ENCODE measurements at places on chromosomes 2 and 18.
A peak's percentile ranks its signal among the peaks of the same experiment; 100 is the strongest.

DNA sequence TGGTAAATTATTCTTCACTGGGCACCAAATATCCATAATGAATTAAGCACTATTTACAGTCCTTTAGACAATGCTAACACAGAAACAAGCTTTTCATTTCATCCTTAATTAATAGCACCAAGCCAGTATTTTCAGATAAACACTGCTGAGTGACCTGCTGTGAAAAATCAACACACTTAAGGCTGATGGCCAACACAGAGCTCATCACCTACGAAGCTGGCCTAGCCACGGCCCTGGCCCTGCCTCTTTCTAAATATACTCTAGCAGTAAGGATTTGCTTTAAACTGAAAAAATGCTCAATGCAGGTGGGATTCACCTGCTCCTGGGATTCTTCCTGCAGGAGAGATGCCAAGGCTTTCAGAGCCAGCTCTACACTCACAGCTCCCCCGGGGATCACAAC lies 18.4 kb downstream of the CYB5A start:
- no peak for ATAC-seq

- ATAC-seq = no peak
These were observed 1.6 kb upstream of the PHLPP1 start for GRCh38 chr18:62713651-62714247.

DNA sequence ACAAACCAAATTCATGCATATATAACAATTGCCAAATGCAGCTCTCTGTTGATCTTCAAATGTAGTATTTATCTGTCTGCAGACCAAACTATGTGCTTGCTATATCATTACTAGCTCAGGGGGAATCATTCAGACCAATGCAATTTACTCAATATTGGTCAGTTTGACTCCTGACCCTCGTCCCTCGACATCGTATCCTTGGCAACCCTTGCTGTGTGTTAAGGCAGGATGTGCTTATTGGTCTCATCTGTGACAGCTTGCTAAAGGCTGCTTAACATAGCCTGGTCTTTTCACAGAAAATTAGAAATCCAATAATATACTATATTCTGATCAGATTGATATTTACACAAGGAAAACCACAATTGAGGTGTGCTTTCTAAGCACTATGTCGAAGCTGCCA lies 747.1 kb downstream of the GALR1 start:
- no peak for ATAC-seq

GRCh38 chr2:240913810-240914644 lies 7.9 kb downstream of the CROCC2 start:
- ATAC-seq = peak; percentile 67

GRCh38 chr2:205975082-205975949 lies 110.7 kb downstream of the INO80D start:
- no peak for ATAC-seq

DNA sequence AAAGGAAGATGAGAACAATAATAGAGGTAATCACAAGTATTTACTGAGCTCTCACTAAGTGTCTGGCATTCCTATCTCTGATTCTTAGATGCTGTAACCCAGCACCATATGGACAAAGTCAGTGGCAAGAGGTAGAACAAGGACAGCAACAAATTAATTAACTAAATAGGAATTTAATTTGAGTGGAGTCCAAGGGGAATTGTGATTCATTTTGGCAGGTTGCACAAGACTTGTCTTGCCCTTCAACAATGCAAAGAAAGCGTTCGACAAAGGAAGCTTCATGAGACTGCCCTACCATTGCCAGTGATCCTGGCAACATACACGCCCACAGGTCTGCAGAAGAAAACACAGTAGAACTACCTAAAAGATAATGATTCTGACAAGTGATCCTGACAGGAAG lies 221.6 kb downstream of the RBM43 start:
- no peak for ATAC-seq

DNA sequence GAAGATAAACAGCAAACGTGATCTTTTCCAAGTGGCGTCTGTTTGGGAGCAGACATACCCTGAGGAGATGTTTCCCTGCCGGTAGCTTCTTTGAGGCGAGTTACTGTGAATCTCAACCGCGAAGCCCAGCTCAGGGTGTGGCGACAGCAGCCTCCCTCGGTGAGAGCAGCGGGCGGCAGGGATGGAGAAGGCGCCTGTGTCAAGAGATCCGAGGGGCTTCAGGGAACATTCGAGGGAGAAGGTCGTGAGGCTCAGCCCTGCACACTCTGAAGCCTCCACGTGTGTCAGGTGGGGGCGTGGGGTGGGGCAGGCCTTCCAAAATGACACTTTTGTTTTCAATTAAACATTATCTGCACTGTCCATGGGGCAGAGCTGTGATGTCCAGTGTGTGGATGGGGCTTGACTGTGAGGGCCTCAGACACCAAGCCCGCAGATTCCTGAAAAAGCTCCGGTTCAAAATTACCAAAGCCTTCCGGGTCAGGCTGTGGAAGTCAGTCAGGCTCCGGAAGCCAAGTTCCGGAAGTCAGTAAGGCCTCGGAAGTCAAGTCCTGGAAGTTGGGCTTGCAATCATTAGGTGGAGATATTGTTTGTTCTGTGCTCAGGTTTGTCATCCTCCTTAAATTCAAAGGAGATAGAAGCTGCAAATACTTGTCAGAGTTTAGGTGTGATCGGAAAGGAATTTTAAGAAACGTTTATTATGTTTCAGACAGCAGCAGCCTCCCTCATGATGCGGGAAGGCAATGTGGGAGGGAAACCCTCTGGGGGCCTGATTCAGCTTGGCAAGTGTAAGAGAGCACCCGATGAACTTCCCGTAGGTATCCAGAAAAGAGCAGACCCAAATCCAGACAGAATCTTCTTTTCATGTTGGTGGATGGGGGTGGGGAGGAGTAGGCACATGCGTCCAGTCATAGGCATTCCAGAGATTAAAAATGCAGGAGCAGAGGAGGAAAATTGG lies 20.7 kb downstream of the SMIM21 start:
- ATAC-seq = no peak

DNA sequence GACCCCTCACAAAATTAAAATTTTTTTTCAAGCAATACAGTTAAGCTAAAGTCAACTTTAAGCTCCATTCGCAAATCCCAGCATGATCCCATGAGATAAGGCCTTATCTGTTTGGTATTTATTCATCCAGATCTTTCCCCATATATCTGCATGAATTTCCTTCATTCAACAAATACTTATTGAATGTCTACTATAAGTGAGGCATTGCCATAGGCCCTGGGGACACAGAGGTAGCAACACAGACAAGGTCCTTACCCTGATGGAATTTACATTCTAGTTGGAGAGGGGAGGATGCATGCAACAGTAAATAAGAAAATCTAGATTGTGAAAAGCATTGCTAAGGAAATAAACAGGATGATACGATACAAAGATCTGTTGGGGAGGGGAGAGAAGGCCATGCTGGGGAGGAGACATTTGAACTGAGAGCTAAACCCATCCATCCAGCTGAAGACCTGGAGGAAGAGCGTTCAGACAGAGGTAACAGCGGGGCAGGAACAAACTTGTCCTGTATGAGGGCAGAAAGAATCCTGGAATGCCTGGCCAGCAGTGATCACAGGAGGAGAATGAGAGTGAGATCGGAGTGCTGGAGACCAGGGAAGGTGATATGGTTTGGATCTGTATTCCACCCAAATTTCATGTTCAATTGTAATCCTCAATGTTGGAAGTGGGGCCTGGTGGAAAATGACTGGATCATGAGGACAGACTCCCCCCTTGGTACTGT lies 71.6 kb downstream of the SDC1 start:
- no peak for ATAC-seq

- no peak for ATAC-seq
These were observed 111.9 kb downstream of the NCK2 start for GRCh38 chr2:105856581-105856980.

DNA sequence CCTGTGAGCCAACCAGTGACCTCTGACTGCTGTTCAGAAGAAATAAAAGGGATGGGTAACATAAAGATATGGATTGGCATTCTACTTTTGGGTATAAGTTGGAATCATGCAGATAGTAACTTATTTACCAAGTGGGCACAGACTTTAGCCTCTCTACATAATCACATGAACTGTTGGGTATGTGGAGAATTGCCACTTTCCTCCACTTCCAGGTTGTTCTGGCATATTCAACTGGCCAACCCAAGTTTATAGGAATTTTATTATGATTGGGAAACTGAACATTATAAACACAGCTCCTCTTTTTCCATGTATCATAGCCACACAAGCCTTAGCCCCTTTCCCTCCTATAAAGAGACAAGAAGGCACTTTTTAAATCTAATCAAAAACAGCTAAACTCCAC lies 179.3 kb downstream of the RNF152 start:
- ATAC-seq = no peak

DNA sequence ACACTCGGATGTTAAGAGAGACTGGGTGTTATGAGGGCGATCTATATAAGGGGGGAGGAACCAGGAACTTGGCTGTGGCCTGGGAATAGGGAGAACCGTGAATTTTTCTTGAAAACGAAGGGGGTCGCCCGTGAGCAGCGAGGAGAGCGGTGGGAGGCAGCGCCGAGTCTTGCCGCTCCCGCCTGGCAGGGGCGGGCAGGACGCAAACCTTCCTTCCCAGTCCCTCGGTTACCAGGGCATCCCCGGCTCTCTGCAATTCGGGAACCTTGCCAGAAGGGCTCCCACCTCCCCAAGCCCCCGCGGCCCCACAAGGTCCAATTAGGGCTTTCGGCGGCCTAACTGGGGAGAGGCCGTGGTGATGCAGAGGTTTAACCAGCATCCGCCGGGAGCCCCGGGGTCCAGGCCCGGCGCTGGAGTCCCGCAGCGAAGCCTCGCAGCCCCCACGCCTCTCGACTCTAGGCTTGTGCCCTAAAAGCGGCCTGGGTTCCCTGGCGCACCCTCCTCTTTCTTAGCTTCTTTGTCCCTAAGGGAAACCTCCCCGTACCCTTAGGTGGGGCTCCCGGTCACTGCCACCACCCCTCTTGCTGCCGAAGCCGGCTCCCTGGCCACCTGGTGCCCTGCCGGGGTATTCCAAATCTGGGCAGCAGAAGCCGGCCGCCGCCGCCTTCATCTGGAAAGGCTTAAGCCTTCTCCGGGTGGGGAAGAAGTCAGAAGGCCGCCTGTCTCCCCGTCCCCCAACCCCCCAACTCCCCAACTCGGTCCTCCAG lies 680 bp upstream of the FHOD3 start:
- peak; percentile 49 for ATAC-seq

DNA sequence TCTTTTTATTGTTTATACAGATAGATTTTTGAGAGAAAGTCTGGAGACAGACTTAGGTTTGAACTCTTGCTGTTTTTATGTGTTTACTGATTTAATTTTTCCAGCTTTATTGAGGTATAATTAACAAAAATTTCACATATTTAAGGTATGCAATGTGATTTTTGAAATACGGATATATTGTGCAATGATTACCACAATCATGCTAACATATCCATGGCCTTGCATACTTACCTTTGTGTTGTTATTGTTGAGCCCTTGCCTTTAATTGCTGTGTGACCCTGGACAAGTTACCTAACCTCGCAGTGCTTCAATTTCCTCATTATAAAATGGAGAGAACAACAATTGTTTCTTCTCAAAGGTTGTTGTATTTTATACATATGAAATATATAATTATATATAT lies 13.9 kb upstream of the RBMS1 start:
- ATAC-seq = no peak

DNA sequence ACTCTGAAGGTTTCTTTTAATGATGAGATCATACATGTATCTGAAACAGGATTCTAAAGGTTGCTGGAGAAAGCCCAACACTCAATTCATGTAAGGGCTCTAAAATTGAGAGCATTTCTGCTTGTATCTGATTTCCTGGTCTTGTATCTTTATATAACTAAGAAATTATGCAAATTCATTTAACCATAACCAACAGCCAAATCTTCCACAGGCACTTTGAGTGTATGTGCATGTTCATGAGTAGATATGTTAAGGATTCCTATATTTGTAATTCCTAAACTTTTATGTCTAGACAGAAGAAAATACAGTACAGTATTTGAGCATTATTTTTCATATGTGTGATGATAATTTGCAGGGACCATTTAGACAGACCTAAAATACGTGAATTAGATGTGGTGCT lies 20.4 kb upstream of the PELI1 start:
- ATAC-seq = no peak

DNA sequence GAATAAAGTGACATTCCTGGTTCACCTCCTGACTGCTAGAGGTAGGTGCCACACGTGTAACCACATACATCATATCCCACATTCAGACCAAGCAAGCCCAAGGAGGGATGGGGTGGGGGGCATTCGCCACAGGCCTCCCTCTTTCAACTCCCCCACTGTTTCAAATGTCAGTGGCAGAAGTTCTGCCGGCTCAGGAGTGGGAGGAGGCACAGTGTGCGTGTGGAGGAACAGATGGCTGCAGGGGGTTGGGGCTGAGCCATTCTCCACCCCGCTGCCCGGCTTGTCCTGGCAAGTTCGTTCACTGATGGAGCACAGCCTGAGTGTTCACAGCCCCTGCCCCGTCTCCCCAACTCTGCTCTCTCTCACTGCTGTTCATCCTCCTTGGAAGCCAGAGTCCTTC lies 75.4 kb upstream of the TANC1 start:
- ATAC-seq = no peak

DNA sequence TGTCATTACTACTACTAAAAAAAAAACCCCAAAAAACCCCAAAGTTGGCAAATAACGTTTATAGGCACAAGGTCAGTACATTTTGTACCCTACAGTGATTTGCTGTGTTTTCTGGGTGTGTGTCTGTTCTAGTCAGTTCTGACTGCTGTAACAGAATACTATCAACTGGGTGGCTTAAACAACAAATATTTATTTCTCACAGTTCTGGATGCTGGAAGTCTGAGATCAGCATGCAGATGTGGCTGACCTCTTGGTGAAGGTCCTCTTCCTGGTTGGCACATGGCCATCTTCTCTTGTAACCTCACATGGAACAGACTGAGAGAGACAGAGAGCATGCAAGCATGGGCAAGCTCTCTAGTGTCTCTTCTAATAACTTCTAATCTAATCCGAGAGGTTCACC lies 103.1 kb downstream of the CERS6 start:
- no peak for ATAC-seq

GRCh38 chr2:236417150-236417549 lies 152.5 kb upstream of the ACKR3 start:
- no peak for ATAC-seq

DNA sequence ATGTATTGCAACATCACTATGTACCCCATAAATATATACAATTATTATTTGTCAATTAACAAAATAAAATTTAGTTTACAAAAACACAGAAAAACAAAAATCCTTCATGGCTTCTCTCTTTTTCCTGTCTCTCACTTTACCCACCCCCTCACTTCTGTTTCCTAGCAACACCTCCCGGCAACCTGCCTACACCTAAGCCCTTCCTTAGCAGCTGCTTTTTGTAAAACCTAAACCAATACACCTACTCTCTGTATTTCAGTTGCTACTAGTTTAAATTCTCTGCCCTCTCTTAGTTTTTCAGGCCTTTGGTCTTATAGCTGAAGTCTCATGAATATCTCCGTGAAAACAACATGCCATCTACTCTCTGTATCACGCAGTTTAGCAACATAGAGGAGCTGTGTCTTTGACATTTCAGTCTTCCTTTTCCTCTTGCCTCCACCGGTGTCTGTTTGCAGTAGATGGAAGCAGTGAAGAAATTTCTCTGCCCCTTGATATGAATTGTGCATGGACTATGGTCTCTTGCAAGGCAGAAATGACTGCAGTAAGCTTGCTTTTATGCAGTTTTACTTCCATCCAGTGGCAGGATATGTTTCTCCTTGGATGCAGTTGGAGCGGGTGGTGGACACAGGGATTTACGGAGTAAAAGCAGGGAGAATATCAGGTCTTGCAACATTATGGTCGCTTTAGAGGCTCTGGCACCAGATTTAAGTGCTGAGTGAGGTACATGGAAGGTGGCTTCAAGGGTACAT lies 42.0 kb upstream of the ZDBF2 start:
- ATAC-seq = peak; percentile 39
